ENCODE measurements at places on chromosomes 6 and 20.

- DNase-seq: no peak
These were observed 199.2 kb upstream of the MYLIP start for GRCh38 chr6:15929685-15930084.

GRCh38 chr6:128168244-128168643 lies 267.4 kb upstream of the THEMIS start:
- DNase-seq: no peak

- DNase-seq: no peak
These were observed 744 bp downstream of the RAB23 start for GRCh38 chr6:57221191-57221935.

- DNase-seq: no peak
These were observed 212.3 kb upstream of the SYNDIG1 start for GRCh38 chr20:24257171-24257570.

DNA sequence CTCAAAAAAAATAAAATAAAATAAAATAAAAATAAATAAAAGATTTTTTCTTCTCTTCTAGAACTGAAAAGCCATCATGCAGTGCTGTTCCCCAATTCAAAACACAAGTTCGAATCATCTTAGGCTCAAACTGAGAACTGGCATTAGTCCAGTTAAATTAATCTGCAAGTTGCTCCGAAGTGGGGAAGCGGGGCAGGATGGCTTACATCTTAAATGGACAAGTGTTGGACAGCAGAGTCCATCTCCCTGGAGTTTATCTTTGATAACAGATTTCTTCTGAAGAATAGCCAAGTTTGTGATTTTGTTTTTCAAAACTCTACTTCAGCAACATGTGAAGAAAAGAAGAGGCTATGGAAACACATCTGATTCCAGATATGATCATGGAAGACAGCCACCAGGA lies 111.3 kb upstream of the ASF1A start:
- DNase-seq: no peak

GRCh38 chr6:145132709-145133108 lies 602.6 kb downstream of the EPM2A start:
- no peak for DNase-seq

- no peak for DNase-seq
These were observed 5.5 kb upstream of the HLA-E start for GRCh38 chr6:30483677-30484279.

DNA sequence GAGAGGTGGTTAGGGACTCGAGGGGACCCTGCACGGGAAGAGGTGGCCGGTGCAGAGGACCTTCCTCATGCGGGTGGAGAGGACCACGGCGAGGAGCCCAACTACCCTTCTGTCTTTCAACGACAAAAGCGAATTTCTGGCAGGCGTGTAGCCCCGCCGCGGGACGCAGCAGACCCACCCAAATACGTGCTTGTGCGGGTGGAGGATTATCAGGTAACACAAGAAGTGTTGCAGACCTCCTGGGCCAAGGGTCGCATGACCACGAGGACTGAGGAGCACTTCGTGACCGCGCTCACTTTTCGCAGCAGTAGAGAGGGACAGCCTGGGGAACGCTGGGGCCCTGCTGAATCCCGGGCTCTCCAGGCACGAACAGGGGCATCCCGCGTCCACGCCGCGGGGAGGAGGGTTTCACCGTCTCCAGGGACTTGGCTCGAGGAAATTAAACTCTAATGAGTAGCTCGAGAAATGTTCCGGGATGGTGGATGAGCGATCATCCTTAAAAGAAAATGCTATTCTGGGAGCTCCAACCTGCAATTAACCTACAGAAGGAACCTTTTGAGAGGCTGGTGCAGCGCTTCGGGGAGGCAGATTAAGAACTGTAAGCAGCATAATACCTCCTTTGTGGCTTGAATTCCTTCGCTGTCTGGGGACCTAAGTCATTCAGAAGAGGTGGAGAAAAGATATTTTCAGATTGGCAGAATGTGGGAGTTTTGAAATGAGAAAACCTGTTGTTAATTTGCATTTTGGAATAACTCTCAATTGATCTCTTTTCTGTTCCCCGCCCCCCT lies 804 bp downstream of the C6orf141 start:
- DNase-seq: no peak

- no peak for DNase-seq
These were observed 101.0 kb downstream of the ARHGAP18 start for GRCh38 chr6:129608886-129609537.

GRCh38 chr6:44263354-44264100 lies 1.8 kb downstream of the NFKBIE start:
- no peak for DNase-seq

- no peak for DNase-seq
These were observed 121.6 kb downstream of the ADAT2 start for GRCh38 chr6:143328876-143329275.

DNA sequence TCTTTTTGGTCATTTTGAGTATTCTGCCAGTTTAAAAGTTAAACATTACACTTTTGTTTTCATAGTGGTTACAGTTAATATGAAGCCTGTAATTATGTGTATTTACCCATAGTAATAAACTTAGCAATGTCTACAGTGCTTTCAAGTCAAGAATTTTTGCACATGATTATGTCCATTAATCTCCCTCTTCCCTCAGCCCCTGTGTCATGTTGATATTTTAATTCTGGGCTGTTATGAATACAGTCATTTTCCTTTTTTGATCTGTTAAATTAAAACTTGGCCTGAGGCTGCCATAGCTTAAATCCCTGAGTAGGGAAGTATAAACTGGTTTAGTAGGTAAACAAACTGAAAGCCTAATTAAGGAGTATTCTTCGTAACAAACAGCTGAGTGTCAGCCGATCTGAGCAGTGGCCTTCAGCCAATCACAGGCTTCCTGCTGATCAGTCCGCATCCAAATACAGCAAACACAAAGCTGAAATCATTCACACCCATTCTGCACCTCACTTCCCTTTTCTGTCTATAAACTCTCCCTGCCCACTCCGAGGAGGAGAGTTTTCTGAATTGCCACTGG lies 9.5 kb upstream of the SFT2D1 start:
- DNase-seq: no peak

DNA sequence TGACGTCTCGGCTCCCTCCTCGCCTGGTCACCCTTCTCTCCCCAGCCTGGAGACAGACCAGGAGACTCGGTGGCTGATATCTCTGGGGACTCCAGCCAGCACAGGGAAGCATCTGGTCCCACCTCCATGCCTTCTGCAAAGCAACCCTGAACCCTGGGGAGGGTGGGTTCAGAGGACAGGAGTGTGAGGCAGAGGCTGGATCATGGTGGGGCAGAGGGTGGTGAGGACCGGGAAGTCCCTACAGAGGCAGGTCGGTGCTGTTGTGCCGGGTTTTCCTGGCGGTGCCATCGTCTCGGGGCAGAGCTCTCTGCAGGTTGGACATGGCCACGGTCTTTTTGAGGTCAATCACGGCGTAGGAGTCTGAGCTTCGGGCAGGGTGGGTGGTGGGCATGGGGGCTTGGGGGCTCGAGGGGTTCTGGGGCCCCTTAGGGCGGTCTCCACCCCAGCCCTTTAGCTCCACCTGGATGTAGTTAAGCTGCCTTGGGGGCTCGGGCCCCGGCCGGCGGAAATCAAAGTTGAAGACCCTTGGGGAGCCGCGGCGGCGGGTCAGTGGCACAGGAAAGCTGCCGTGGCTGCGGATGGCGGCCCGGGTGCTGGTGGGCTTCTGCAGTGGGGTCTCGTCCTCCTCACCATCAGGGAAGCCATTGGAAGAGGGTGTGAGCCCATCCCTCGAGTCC lies 9.2 kb downstream of the FRS3 start:
- no peak for DNase-seq

DNA sequence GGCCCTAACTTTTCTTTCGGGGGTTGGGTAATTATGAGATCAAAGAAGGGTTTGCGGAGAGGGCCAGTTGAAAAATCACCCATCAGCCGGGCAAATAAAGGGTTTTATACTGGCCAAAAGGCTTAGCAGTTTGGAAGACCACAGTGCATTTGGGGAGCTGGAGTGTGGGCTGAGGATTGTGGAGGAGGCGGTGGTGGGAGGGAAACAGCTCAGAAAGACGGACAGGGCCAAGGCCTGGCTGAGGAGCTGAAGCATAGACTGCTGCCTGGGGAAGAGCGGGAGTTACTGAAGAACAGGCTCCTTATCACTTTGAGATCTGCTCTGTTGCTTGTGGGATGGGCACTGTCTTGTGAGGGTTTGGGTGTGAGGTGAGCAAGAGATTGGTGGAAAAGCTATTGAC lies 144.2 kb downstream of the CARMIL1 start:
- no peak for DNase-seq

DNA sequence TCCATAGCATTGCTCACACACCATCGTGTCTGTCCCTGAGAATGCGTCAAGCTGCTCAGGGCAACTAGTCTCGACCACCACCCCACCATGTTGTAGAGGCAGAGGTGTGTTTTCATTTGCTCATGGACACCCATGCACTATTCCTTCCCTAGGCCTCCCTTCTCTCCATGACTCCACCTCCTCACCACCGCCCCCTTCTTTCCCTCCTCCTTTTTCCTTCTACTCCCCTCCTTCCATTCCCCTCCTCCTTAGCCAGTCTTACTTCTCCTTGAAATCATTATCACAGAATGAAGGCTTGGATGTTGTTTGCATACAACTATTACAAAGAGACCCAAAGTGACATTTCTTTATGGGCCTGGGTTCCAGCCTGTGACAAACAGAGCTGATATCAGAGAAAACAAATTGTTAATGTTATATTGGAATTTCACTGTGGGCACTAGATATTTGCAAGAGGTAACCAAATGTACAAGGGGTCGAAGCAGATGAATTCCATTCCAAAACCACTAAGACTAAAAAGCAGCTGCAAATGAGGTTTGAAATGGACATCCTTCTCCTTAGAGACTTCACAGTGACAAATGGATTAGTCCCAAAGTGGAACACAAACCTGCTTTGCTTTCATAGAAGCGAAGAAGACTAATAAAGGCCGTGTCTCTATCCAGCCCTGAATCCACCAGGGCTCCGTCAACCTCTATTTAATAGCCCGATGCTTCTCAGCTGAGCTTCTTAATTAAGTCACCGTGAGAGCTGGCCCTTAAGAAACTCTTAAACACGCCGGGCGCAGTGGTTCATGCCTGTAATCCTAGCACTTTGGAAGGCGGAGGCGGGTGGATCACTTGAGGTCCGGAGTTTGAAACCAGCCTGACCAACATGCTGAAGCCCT lies 275.8 kb upstream of the SULF2 start:
- DNase-seq: no peak

GRCh38 chr6:38281126-38281525 lies 358.6 kb downstream of the BTBD9 start:
- no peak for DNase-seq

- DNase-seq: no peak
These were observed 279.3 kb upstream of the TCF21 start for GRCh38 chr6:133609415-133610226.

DNA sequence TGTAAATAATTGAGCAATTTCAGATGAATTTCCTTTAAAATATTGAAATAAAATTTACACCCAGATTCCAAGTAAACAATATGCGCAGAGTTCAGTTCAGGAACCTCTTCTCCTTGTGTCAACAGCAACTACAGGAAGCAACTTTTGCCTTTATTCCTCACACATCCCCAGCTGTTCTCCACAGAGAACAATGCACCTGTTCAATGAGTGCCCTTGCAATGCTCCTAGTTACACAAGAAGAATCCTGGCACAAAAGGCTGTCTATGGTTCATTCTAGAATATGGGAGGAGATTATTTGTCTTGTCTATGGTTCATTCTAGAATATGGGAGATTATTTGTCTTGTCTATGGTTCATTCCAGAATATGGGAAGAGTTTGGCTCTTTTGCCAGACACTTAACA lies 454.9 kb downstream of the BTBD3 start:
- DNase-seq: no peak

DNA sequence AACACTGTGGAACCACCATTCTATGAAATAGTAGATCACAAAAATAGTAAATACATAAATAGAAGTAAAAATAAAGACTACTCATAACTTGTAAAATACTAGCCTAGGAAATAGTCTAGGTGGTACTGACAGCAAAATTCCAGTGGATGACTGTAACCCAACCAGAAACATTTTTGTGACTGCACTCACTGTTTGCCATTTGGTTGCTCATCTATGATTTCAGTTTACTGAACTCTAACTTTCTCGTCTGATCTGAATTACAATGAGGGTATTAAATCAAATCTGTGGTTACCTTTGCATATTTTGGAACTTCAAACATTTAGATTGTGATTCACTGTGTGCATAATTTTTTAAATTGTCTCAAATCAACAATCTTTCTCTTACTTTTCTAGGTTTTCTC lies 151.1 kb downstream of the KHDC1L start:
- no peak for DNase-seq

- no peak for DNase-seq
These were observed 31.2 kb downstream of the PLAGL1 start for GRCh38 chr6:143976806-143977349.

GRCh38 chr6:109944448-109944847 lies 33.7 kb upstream of the GPR6 start:
- no peak for DNase-seq

DNA sequence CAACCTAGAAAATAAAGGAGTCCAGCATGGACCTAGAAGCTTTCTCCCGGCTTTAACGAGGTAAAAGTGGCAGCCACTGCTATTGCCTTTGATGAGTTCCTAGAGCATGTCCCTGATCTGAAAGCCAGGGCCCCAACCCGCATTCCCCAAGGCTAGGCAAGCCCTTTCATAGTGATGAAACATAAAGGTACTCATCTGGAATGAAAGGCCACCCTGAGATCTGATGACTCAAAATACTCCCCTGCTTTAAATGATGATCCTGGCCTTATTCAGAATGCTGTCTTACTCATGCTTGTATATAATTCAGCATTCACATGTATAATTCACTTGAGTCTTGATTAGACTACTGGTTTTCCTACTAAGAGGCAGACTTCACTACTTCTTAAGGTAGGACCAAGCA lies 21.3 kb downstream of the TTPAL start:
- DNase-seq: no peak

- DNase-seq: no peak
These were observed 163.3 kb downstream of the QRSL1 start for GRCh38 chr6:106792536-106793236.

DNA sequence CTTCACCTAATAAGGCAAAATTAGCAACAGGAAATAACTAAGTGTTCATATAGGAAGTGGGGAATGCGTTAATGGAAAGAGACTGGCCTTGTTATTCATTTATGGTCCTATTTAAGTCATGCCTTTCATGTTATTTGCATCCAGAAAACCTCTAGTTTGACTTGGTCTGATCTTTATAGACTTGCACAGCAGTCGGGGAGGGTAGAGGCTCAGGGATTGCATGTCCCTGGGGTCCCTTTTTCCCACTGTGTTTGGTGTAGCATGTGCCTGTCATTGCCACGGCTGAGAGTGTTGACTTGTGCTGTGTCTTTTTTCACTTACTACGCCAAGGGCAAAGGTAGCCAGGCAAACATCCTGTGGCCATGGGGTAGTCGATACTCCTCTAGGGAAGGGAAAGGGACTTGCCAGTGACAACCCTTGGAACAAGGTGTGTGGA lies 105.4 kb upstream of the RIN2 start:
- no peak for DNase-seq

DNA sequence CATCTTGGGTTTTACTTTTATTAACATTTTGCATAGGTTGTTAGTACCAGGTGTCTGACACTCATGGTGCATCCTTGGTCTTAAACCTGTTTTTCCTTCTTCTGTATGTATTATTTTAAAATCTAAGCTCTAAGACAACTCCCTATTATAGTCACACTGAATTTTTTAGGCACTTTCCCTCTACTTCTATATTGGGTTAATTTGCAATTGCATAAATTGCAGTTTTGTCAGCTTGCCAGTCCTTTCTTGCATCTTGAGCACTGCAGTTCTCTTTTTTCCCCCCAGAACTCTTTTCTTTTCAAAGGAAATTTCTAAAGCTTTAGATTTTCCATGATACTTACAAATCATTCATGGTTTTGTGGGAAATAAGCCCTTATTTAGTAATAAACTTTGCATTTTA lies 70.6 kb downstream of the ZNF292 start:
- no peak for DNase-seq

All from stimulated activated CD8-positive, alpha-beta memory T cell treated with anti-CD3 and anti-CD28 coated beads, Interleukin-7, amount 100 ng/mL, for 4 hours (primary cell).